ENCODE measurements at places on chromosomes 1 and 21.
A peak's percentile ranks its signal among the peaks of the same experiment; 100 is the strongest.

DNA sequence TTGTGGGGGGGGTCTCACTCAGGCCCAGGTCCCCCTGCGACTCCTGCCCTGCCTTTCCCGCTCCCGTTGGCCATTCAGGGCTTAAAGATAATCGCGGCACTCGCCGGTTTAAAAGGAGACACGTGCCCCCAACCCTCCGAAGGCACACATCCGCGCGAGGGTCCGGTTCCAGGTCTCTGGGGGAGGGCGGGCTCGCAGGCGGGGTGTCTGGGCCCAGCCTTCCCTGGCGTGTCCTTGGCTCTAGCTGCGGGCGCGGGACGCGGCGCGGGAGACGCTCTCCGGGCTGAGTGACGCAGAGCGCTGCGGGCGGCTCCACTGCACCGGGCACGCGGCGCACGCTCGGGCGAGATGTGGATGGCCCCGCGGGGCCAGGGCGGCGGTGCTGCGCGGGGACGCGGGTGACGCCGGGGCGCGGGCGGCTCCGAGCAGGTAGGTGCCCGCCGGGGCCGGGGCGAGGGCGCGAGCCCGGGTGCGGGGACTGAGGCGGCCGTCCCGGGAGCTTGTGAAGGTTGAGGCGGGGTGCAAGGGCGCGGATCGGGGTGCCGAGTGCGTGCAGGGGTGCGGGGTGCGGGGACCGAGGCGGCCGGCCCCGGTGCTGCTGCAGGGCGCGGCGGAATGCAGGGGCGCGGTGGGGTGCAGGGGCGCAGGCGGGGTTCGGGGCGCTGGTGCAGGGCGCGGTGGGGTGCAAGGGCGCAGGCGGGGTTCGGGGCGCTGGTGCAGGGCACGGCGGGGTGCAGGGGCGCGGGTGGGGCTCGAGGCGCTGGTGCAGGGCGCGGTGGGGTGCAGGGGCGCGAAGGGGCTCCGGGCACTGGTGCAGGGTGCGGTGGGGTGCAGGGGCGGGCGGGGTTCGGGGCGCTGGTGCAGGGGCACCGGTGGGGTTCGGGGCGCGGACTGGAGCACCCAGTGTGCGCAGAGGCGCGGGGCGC, 3.3 kb upstream of the TRPM2 start:
- no peak for DNase-seq

DNA sequence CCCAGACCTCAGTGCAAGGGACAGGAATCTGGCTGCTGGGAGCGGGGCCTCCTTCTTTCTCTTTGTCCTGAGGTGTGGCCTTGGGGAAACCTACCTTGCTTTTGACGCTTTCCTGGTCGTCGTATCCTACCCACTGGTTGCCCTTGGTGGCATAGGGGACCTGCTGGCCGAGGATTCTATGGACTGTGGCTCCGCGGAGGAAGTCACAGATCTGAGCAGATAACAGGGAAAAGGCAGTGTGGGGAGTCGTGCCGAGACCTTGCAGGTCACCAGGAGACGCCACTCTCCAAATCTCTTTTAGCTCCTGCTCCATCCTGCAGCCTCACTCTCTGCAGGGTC, 4.0 kb upstream of the MYBPH start:
- no peak for DNase-seq

DNA sequence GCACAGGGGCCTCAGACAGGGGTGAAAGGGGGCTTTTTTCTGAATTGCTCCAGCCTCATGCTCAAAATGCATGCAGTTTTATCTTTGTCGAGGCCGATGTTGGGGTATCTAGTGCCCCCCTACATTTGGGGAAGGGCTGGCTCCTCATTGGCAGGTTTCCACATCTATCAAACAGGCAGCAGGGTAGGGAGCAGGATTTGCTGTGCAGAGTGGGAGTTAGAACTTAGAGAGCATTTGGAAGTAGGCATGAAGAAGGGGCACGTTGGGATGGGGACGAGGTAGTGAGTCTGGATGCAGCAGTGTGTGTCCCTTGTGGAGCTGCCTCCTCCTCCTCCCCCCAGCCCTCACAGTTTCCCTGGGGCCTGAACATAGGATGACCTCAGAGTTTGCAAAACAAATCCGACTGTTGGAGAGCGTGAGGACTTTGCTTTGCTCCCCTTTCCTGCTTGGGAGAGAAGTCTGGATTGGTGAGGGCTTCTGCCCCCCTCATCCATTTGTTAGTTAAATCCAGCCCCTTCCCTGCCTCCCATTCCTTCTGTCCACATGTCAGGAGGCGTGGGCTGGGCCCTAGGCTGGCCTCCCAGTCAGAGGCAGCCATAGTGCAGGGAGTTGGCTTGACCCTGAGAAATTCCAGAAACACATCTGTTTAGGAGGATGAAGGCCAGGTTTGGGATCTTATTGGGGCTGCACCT, 36.9 kb upstream of the GPR37L1 start:
- no peak for DNase-seq

DNA sequence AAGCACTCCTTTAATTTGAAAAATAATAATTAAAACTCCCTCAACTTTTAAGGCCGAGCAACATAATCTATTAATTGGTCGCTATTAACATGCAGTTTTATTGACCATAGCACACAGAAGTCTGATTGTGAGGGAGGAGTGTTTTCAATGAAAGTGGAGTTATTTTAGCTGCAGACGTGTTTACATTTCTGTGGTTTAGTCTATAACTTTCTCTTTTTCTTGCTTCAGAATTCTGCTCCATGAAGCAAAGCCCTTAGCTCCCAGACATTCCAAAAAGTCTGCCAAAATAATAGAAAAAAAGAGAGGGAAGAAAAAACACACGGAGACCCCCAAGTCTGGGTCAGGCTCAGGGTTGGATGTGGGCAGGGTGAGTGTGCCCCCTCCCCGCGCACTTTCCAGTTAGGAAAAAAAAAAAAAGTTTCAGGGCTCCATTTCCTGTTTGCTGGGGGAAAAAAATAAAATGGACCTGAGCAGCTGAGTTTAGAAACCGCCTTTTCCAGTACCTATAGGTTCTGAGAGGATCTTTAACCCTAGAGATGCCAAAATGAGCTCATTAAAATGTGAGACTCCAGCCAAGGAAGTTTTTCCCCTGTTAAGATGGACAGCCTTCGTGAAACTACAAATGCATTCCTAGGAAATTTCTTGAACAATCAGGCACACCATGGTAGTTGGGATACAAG, 143.7 kb upstream of the ETS2 start:
- no peak for DNase-seq

DNA sequence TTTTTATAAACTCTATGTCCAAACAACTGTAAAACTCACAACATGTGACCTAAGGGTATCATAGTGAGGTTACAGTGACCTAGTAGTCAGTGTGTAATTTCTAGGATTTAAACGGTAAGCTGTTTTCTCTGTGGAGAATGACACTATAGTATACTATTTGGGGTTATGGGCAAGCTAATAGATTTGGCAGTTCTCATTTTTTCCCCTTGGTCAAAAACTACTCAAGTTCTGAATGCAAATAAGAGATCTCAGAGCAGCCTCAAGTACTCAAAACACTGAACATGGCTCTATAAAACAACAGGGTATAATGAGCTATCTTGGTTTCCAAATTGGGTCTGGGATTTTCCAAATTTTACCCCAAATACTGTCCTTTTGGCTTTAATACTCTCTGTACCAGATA, 88.5 kb upstream of the HMCN1 start:
- no peak for DNase-seq

- no peak for DNase-seq
These were observed 43.0 kb upstream of the RGL1 start for GRCh38 chr1:183761871-183762270.

DNA sequence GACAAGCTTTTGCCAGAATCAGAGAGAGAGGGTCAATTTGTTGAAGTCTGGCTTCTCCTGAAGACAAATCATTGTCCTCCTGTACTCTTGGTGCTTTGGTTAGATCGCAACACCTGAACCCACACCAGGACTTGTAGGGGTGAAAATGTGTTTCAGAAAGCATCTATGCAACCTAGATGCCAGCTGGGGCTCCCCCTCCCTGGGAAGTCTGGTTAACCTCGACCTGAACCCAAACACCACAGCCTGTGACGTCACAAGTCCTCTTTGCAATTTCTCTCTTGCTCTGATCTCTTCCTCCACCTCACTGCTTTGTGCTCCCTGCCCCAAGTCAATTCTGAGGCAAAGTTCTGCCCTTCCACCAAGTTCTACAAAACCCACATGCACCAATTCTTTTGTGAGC, 42.8 kb upstream of the USP24 start:
- DNase-seq: peak; percentile 11

DNA sequence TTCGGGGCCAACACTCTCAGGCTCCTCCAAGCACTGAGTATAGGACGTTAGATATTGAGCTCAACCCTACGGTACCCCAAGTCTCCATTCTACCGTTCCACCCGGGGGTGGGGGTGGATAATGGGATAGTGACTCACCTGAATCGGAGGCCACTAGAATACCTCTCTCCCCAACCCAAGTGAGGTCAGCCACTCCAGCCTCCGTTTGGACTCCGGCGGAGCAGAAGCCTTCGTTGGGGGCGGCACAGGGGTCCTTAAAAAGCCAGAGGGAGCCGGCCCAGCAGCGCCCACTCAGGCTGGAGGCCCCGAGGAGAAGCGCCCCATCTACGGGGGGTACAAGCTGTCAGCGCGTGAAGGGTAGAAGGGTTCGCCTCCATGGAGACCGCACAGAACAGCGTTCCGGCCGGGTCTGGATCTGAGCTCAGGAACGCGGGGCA, 556 bp downstream of the WDR77 start:
- DNase-seq: peak; percentile 14

GRCh38 chr1:66282343-66282852, 251.6 kb upstream of the SGIP1 start:
- DNase-seq: no peak

DNA sequence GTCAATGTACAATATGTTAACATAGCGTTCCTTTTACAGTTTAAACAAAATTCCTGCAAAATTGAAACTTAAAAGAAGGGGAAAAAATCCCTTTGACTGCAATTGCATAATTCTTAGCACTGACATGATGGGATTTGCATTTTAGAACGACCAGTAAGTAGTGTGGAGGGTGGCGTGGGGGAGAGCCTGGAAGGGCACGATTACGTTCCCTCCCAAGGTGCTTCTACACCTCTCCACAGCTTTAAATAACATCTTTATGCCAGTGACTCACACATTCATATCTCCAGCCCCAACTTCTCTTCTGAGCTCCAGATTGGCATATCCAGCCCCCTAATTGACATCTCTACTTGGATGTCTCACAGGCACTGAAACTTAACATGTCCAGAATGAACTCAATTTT, 64.3 kb downstream of the OLFML3 start:
- DNase-seq: no peak

DNA sequence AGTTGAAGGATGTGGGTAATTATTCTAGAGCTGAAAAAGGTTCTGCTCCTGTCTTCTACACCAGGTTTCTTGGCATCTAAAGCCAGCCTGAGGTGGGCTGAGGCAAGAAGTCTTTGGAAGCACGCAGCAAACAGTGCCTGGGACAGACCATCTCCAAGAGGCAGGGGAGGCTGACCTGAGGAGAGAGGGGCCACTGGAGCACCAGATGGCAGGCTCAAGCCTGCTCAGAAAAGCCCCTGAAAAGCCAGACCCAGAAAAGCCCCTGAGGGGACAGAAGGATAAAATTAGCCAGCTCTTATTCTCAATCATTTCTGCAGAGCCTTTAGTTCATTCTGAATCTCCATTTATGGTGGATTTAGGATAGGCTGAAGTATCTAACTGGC, 17.1 kb downstream of the FCRL4 start:
- no peak for DNase-seq

GRCh38 chr1:204139088-204139487, 12.8 kb downstream of the ETNK2 start:
- no peak for DNase-seq

DNA sequence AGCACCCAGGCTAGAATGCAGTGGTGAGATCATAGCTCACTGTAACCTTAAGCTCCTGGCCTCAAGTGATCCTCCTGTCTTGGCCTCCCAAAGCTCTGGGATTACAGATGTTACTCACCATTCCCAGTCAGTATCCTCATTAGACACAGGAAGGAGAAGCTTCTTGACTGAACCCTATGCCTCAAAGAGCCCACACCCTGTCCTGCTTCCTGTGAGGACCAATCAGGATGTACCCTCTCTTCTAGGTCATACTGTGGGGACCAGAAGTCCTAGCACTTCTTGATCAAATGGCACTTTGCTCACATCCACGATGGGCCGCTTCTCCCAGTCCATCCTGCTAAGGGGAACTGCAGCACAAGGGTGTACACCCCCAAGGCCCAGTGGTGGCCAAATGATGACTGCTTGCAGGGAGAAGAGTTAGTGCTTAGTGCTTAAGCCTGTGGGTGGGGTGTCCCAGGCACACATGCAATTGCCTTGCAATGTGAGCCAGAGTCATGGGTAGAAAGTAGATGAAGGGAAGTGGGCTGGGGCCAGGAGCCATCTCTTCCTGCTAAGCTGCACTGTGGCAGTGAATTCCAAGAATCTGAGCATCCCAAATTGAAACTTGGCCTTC, 9.8 kb downstream of the CD34 start:
- no peak for DNase-seq

DNA sequence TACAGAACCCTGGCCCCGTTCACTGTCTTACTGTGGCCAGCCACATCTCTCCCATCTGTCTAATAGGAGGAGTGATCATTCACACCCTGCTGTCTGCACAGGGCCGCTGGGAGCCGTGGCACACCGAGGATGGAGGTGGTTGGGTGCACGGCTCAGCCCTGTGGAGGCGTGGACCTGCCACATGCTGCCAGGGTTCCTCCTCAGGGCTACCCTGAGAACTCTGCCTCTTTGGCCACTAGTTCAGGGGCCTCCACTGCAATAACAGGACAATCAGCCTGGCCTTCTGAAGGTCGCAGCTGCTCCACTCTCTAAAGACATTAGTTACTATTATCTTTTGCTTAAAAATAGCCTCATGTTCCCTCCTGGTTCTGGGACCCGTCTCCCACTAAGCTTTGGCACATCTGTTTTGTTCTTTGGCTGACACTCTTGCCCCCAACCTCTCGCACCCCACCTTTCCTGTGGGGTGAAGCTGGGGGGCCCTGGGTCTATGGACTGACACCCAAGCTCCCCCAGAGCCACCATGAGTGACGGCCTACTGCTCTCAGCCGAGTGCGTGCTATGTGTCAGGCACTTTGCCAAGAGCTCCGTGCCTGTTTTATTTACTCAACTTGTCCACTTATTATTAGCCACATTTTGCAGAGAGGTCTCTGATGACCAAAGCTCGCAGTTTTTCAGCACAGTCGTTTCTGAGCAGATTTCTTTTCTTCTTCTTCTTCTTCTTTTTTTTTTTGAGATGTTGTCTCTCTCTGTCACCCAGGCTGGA, 66.3 kb downstream of the ARHGEF10L start:
- no peak for DNase-seq

Measured in activated CD4-positive, alpha-beta T cell treated with anti-CD3 and anti-CD28 coated beads, Interleukin-2, amount 50 U/mL, for 24 hours (primary cell).